GM12878 (cell line): ENCODE measurements at places on chromosomes 7 and 10. TPM values are rescaled to one million over a fixed set of nuclear protein-coding genes. Genes with fewer than 3 reads are reported as not detected.

The RGS10 gene
- 114 and 128 TPM in 2 replicates for total RNA-seq

The STEAP4 gene
- 0.05 and 0.13 TPM in 2 replicates for total RNA-seq

The TPK1 gene
- 5.6 and 7.7 TPM in 2 replicates for total RNA-seq

The SEMA3E gene
- 1.4 and 2.0 TPM in 2 replicates for total RNA-seq

The RSPH10B2 gene
- total RNA-seq, result 0.21 TPM in 1 of 2 replicates, not detected in the other

The NMT2 gene
- 9.7 and 9.8 TPM in 2 replicates for total RNA-seq

DNA sequence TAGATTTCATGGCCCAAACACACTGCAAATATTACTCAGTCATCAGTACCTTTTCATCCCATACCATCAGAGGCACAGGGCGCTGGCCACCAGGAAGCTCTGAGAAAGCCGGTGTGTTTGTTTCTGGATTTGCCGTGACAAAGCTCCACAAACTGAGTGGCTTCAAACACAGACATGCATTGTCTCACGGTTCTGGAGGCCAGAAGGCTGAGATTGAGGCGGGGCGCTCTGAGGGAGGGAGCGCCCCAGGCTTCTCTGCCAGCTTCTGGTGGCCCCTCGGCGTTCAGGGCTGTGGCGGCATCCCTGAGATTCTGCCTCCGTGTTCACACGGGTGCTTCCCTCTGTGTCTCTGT, 3.7 kb upstream of the TTYH3 start:
- no peak overlapping the region for H3K27ac ChIP-seq
- H3K36me3 ChIP-seq, result no peaks in the 10 kb centered on the region
- DNase-seq, result no peak
- H3K4me1 ChIP-seq, result peaks cover 4% of the 10 kb centered on the region

GRCh38 chr10:71975087-71975870, 11.1 kb downstream of the CHST3 start:
- H3K27ac ChIP-seq, result no peak overlapping the region
- no peak for DNase-seq
- H3K4me3 ChIP-seq, result no peak overlapping the region

DNA sequence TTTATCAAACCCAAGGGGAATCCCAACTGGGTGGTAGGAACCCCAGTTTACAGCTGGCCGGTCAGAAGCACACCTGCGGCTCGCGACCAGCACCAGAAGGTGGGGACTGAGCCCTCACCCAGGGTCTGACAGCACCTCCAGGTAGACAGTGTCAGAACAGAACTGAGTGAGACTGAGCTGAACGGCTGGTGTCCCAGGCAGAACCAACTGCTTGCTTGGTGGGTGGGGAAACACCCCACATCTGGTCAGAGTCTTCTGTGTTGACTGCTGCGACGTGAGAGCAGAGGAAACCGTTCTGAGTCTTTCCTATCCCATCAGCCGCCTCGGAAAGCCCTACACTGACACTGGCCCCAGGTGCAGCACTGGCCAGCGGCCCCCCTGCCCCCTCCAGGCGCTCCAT, 160.7 kb downstream of the MAD1L1 start:
- peaks cover 21% of the 10 kb centered on the region for H3K36me3 ChIP-seq
- no peak overlapping the region for H3K4me3 ChIP-seq
- H3K27ac ChIP-seq, result no peak overlapping the region; the same call in 1 of the 2 replicates
- H3K27me3 ChIP-seq, result no peaks in the 10 kb centered on the region
- peaks cover 10% of the 10 kb centered on the region for H3K4me1 ChIP-seq

- no peak for DNase-seq
- no peak overlapping the region for H3K4me3 ChIP-seq
- H3K4me1 ChIP-seq, result peaks cover 9% of the 10 kb centered on the region
- H3K27me3 ChIP-seq, result no peaks in the 10 kb centered on the region
- H3K27ac ChIP-seq, result no peak overlapping the region
Observed at GRCh38 chr10:133381036-133381435, 2.0 kb downstream of the PAOX start.

DNA sequence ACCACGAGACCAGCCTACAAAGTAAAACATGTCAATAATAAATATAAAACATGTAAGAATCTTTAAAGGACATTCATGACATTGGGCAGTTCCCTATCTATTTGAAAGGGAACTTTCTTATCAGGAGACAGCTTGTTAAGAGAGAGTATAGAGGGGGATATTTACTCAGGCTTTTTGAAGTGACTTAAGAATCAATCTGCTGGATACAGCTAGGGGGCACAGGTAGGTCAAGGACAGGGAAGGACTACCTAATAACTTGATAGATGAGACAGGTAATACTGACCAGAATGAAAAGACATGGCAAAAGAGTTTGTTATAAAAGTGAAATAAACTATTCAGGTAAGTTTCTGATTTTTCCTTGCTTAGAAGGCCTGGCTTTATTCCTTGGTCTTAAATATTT, 21.8 kb upstream of the LRRD1 start:
- no peaks in the 10 kb centered on the region for H3K27me3 ChIP-seq
- H3K4me1 ChIP-seq, result no peaks in the 10 kb centered on the region
- no peak overlapping the region for H3K4me3 ChIP-seq
- no peak overlapping the region for H3K27ac ChIP-seq

- no peak overlapping the region for H3K4me3 ChIP-seq
- H3K4me1 ChIP-seq, result peaks cover 3% of the 10 kb centered on the region; the same call in 1 of the 2 replicates
- DNase-seq, result no peak
- H3K27ac ChIP-seq, result no peak overlapping the region
Observed at GRCh38 chr7:156001496-156002260, 189.4 kb upstream of the SHH start.

- H3K4me1 ChIP-seq, result peaks cover 30% of the 10 kb centered on the region
- no peak for DNase-seq
- no peak overlapping the region for H3K27ac ChIP-seq
- no peaks in the 10 kb centered on the region for H3K27me3 ChIP-seq
- peaks cover 4% of the 10 kb centered on the region for H3K36me3 ChIP-seq
Observed at GRCh38 chr7:50342616-50343114, 38.1 kb downstream of the IKZF1 start.

DNA sequence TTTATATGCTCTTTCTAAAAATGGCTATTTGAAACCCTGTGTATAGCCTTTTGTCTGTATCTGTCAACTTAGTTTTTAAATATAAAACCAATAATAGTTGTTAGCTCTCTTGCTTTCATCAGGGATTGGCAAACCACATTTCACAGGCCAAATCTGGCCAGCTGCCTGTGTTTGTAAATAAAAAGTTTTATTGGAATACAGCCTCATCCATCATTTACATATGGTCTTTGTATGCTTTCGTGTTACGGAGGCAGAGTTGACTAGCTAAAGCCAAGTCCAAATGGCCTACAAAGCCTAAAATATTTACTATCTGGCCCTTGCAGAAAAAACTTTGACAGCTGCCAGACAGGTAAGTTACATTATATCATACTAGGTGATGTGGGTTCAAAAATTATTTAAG, 235.0 kb downstream of the BICC1 start:
- no peak overlapping the region for H3K4me3 ChIP-seq
- H3K27ac ChIP-seq, result no peak overlapping the region
- no peaks in the 10 kb centered on the region for H3K36me3 ChIP-seq
- DNase-seq, result no peak
- H3K27me3 ChIP-seq, result no peaks in the 10 kb centered on the region
- H3K4me1 ChIP-seq, result no peaks in the 10 kb centered on the region

GRCh38 chr7:104306793-104307192, 21.6 kb upstream of the LHFPL3 start:
- no peak for DNase-seq
- H3K4me1 ChIP-seq, result no peaks in the 10 kb centered on the region
- no peak overlapping the region for H3K27ac ChIP-seq

DNA sequence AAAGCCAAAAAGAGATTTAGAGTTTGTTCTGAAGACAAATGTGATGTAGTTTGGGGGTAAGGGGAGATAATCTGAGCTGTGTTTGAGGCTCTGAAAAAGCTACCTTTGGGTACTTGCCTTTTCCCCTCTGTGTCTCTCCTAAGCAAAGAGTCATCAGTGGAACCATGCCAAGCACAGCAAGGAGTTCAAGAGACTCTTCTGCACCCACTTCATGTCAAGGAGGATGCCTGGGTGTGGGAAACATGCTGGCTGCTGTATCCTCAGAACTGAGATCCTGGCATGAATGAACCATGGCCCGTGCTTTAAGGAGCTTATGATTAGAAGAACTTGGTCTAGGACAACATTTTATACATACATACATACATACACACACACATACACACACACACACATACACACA, 142.9 kb downstream of the NOC3L start:
- DNase-seq, result no peak
- no peak overlapping the region for H3K4me3 ChIP-seq
- H3K27me3 ChIP-seq, result no peaks in the 10 kb centered on the region
- H3K4me1 ChIP-seq, result no peaks in the 10 kb centered on the region

DNA sequence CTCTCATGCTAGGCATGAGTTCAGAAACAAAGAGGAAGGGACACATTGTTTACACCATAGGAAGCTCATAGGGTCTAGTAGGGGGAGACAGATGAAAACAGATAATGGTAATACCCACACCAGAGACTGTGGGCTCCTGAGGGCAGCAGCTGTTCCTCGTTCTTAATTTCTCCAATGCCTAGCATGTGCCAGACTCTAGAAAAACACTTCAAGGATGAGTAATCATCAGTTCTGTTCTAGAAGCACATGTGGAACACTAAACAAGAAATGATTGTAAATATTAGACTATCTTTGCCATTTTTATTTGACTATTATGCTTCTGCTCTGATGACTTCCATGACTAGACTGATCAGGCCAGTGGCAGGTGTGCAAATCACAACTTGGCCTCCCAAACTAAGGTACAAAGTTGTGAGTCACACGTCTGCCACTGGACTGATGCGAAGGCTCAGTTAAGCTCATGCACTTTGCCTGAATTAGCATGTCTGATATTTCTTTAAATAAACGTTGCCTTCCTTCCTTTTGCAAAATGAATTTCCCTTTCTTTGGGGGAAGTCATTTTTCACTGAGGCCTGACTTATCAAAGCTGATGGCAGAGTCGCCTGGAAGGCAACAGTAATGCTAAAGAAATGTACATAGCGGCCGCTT, 89.2 kb upstream of the FGL2 start:
- no peak overlapping the region for H3K27ac ChIP-seq
- no peaks in the 10 kb centered on the region; the same call in 1 of the 2 replicates for H3K36me3 ChIP-seq
- no peaks in the 10 kb centered on the region for H3K4me1 ChIP-seq
